GM03348 (cell line): ENCODE measurements at places on chromosomes 2 and 18.

DNA sequence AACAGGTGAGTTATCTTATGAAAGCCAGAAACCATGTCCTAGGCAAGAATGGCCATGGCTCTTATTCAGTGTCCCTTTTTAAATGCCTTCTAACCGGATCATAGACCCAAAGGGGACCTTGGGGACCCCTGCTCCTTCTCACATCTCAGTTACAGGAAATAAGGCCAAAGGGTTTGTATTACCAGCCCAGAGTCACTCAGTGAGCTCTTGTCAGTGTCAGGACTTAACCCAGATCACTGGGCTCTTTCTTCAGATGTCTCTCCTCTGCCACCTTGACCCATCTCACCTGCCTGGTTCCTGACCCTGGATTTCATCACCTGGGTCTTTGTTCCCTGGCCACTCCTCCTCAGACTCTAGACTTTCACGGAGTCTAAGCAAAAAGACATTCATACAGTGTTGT, 556.7 kb downstream of the CMPK2 start:
- no peak for DNase-seq

DNA sequence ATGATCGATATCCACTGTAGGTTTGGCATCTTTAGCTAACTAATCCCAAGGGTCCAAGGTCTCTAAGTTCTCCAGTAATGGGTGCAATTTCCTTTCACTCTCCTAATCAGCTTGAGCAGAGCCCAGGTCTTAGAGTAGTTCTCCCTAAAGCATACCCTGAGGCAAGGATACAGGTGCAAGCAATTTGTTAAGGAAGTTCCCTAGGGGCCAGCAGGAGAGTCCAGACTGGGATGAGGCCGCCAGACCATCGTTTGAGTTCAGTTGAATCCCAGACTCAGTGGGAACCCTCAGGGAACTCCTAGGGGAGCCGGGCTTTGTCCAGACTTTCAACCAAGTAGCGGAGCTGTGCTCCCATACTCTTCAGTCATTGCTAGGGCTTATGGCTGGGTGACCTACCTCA, 835.4 kb upstream of the CDH2 start:
- DNase-seq: no peak

GRCh38 chr18:6553234-6553900, 138.7 kb upstream of the L3MBTL4 start:
- no peak for DNase-seq

DNA sequence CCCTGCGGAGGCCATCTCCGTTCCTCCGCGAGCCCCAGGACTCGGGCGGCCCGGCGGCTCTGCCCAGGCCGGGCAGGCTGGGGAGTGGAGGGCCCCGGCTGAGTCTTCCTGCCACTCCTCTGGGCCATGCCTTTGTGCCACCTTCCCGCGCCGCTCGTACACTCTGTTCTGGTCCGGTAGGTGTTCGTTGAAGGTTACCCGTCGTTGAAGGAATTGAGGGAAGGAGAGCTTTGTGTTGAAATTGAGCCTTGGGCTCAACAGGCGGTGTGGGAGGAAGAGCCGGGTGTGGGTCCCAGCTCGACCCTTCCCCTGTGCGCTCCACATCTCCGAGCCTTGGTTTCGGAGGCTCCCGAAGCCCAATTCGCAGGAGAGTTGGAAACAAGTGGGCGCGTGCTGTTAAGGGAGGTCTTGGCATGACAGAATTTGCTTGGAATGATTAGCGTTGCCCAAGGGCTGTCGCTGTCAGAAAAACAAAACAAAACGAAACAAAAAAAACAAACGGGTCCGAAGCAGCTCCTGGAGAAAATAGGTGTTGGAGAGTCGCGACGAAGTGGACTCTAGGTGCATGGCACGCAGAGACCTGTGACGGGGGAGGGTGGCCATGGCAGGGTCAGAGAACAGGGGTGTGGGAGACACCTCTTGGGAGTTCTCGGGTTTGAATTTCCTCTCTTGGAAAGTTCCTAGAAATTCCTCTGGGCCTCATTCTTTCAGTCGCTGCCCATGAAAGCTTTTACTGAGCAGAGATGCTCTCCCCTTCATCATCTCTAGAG, 1.2 kb upstream of the MZT2A start:
- DNase-seq: no peak

GRCh38 chr2:177598326-177599138, 206.0 kb downstream of the AGPS start:
- peak; percentile 58 for DNase-seq

DNA sequence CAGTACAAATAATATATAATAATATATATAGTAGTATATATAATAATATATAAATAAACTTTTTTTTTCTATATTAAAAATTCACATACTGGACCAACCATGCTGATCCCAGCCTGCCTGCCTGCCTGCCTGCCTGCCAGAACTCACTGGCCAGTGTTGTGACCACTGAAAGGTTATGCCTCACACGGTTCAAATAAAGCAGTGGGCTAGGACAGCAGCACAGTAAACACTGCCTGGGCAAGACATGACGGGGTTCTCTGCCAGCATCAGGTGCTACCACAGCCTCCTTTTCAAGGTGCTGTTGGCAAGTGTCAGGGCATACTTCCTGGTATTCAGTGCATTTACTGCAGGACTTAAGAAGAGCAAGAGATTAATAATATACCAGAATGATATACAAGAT, 67.6 kb downstream of the TRAPPC8 start:
- no peak for DNase-seq

GRCh38 chr2:184141866-184142265, 456.5 kb upstream of the ZNF804A start:
- no peak for DNase-seq

DNA sequence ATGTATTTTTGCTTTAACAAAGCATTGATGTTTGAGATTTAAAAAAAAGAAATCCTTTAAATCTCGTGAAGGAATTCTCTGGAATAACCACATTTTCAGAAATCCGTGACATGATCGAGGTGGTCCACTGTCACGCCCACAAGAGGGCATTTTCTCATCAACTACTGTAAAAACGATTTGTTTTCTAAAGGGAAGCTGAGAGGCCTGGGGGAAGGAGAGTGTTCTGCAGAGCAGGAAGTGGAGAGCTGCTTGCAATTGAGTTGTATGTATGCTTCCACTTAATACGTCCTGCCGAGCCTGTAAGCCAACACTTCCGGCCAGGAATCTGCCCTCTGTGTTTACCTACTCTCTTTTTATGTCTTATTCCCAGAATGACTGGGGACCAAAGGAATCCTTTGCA, 19.4 kb downstream of the KLHL29 start:
- DNase-seq: peak; percentile 75

DNA sequence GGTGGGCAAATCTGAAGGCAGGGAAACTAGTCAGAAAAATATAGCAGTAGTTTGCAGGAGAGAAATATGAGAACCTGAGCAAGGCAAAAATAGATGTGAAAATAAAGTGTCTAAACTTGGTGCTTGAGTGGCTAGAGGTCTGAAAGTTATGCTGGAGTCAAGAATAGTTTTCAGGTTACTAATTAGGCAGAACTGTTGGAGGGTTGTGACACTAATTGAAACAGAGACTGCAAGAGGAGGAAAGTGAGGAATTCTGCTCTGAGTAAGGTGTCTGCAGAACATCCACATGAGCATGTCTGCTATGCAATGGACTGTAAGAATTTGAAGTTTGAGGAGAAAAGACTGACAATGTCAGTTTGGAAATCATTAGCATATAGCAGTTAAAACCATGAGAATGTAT, 444.0 kb upstream of the LRRTM1 start:
- DNase-seq: no peak

DNA sequence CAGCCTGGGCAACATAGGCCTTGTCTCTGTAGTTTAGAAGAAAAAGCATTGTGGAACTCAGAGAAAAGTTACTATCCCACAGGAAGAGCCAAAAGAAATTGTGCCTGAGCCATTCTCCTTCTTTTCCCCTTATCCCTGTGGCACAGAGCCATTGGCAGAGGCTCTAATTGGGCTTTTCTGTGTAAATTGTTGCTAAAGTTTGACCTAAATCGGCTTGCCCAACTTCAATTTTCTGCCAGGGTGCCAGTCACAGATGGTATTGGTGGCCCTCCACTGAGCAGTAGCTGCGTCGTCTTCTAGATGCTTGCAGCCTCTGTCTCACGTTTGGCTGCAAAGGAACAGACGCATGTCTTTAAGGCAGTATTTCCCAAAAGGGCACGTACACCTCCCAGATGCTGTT, 30.3 kb downstream of the ZNF532 start:
- no peak for DNase-seq

GRCh38 chr2:64359171-64359891, 94.6 kb upstream of the LGALSL start:
- no peak for DNase-seq

GRCh38 chr2:12428786-12429185, 287.9 kb upstream of the TRIB2 start:
- DNase-seq: no peak

GRCh38 chr2:230254152-230254881, 28.8 kb downstream of the SP140 start:
- no peak for DNase-seq

- no peak for DNase-seq
Observed at GRCh38 chr2:174217869-174218268, 30.5 kb downstream of the OLA1 start.

DNA sequence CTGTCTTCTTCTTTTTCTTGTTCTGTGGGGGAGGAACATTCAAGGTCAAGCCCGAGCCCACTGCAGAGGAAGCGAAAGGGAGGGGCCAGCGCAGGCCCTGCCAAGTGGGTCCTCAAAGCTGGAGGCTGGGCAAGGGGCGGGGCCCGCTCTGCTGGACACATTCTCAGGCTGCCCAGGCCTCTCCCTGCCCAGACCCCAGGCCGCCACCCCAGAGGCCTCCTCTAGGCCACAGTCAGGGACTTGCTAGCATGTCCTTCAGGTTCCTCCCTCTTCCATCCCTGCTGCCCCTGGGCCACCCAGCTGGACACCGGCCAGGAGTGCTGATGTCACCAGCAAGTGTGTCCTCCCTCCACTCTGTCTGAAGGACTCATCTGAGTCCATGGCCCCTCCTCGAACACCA, 44.1 kb downstream of the KIF1A start:
- no peak for DNase-seq

- DNase-seq: no peak
Observed at GRCh38 chr18:55605733-55606338, 17.8 kb upstream of the TCF4 start.

- no peak for DNase-seq
Observed at GRCh38 chr2:225971433-225971832, 571.9 kb downstream of the NYAP2 start.

DNA sequence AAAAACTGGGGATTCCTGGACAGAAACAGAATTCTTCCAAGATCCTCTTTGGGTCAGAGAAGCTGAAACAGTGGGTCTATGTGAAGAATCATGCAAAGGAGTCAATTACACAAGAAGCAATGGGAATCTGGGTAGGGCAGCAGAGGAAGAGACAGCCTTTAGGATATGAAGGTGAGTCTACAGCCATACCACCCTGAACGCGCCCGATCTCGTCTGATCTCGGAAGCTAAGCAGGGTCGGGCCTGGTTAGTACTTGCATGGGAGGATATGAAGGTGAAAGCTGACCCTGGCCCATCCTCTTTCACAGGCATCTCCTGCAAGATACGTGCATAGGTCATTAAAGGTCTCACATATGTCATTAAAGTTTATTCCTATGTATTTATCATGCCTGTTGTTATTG, 1080.9 kb upstream of the FANCL start:
- no peak for DNase-seq

GRCh38 chr2:235378246-235378645, 115.6 kb upstream of the AGAP1 start:
- DNase-seq: no peak

- no peak for DNase-seq
Observed at GRCh38 chr18:44883671-44884070, 203.0 kb downstream of the SETBP1 start.

GRCh38 chr2:9831670-9832069, 11.6 kb upstream of the TAF1B start:
- DNase-seq: no peak
